Stimulated activated CD4-positive, alpha-beta T cell treated with anti-CD3 and anti-CD28 coated beads, Interleukin-4, amount 100 ng/mL, for 24 hours (primary cell): ENCODE measurements at places on chromosomes 5 and 9.

DNA sequence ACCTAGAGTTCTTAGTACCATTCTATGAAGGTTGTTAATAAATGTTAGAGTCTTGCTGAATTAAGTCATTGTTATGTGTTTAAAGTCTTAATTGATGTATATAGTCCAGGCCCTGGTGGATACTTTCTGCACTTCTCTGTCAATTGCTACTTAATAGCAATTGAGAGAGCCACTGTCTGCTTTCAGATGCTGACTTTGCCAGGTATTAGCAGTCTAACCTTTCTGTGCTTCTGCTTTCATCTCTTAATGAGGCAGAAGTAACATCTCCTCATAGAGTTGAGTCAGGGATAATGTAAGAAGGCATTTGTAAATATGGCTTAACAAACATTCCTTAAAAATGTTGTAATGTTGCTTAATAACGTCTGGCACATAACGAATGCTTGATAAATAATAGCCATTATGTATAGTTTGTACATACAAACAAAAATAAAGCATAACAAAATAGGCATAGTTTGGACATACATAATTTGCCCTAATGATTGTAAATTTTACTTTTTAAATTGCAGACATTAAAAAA is 28.3 kb downstream of the RASGRF2 start:
- no peak for DNase-seq

GRCh38 chr5:72507231-72507906 is at the start of gene ZNF366:
Gene ZNF366, minus strand, starts transcription at chr5:72507410. Its CDS starts 45,914 bp downstream, at chr5:72461496.
- no peak for DNase-seq

GRCh38 chr5:58201922-58202648 is 257.8 kb downstream of the PLK2 start:
- no peak for DNase-seq

GRCh38 chr9:127109212-127109711 is 13.2 kb downstream of the ANGPTL2 start:
- DNase-seq = no peak

GRCh38 chr5:107524111-107524510 is 146.6 kb downstream of the EFNA5 start:
- DNase-seq = no peak

DNA sequence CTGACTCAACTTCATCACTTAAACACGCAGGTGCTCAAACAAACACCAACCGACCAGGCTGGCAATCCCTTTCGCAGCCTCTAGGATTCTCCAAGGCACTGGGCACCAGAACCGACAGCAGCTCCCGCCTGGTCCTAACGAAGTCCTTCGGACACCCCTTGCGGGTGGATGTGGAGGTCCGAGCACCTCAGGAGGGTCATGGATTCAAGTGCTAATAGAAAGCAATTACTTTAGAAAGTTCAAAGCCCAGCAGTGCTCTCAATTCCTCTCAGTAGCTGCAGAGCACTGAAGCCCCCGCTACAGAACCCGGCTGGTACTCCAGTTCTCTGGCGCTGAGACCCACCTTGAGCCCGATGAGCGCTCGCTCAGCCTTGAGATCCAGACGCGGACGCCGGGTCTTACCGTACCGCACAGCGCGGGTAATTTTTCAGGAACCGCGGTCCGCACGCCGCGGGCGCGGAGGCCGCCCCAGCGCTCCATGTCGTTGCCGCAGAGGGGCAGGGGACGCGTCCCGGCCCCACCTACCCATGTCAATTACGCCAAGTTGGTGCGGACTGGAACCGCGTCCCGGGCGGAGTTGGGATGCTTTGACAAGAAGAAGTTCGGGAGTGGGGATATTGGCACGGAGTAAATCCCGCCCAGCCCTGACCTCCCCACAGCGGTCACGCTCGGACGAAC is 638 bp downstream of the MARCHF3 start:
- peak; percentile 62 for DNase-seq

DNA sequence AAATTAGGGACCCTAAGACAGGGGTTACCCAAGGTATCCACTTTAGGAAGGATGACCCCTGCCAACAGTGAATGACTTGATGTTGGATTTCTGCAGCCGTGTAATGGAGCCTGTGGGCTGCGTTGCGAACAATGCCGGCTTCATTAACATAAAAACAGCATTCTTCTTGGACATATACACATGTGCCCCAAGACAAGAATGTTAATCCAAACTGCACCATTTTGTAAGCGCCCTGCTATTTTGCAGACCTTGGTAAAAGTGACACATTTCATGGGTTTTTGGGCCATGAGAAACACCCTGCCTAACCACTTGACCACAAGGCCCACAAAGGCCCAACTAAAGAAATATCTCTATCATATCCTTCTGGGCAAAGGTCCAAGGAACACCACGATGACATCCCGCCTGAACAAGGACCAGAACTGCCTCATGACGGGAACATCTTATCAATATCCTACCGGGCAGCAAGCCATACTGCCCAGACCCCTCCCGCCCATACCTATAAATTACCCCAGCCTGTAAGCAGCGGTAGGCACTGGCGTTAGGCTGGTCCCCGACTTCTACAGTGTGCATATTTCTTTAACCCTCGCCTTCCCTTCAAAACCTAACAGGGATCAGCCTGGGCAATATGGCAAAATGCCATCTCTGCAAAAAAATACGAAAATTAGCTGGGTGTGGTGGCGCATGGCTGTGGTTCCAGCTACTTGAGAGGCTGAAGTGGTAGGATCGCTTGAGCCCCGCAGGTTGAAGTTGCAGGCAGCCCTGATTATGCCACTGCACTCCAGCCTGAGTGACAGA is 9.7 kb upstream of the PDCD1LG2 start:
- DNase-seq = no peak

DNA sequence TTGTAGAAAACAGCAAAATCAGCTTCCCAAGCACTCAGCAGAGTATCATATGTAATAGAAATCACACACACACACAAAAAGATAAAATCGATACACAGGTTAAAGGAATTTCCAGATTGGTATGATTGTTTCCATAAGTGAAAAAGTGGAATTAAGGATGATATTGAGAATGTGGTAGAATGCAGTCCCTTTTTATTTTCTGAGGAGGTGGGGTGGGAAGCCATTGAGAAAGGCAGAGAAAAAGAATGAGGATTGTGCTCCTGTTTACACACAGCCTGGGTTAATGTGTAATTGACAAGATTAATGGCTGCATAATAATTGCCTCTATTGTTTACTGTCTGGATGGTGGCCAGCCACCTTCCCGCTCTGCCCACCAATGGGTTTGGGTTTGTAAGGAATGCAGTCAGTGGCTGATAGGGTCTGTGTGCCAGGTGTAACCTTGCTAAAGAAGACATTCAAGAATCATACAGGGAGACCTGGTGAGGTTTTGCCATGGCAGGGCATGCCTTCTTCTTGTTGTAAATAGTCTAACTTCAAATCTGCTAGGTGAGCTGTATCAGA is 177.2 kb upstream of the MAP3K1 start:
- DNase-seq = no peak

- DNase-seq = no peak
These were observed 33.3 kb downstream of the EXOC3 start for GRCh38 chr5:476102-476813.

GRCh38 chr5:66701244-66701643 is 105.1 kb downstream of the MAST4 start:
- DNase-seq = no peak

DNA sequence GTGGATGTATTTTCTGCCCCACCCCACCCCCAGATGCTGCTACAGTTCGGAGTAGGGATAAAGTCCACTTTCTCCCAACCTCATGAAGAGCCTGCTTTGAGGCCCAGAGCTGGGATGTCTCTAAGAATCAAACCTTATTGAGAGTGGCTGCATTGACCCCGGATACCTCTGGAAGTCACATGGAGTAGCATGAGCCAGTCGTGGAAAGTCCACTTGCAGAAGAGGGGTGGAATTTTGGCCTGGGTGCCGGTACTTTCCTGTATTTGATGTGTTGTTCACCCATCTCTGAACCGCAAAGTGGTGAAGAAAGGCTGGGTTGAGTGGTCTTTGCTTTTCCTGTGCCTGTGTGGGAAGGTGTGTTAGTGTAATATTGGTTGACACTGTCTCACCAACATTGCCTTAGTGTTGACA is 3.7 kb downstream of the OTULIN start:
- peak; percentile 44 for DNase-seq

DNA sequence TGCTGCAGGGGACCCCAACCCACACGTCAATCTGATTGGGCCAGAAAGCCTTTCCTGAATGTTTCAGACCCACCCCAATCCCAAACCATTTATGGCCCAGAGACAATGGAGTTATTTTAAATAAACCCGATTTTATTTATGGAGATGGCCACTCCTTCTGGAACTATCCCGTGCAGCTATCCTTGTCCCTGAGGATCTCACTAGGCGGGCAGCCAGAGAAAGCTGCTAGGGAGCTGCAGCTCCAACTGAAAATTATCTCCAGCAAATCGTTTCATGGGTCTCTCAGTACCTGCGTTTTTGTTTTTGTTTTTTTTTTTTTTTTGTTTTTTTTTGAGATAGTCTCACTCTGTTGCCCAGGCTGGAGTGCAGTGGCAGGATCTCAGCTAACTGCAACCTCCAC is 23.0 kb downstream of the C1QTNF2 start:
- no peak for DNase-seq

DNA sequence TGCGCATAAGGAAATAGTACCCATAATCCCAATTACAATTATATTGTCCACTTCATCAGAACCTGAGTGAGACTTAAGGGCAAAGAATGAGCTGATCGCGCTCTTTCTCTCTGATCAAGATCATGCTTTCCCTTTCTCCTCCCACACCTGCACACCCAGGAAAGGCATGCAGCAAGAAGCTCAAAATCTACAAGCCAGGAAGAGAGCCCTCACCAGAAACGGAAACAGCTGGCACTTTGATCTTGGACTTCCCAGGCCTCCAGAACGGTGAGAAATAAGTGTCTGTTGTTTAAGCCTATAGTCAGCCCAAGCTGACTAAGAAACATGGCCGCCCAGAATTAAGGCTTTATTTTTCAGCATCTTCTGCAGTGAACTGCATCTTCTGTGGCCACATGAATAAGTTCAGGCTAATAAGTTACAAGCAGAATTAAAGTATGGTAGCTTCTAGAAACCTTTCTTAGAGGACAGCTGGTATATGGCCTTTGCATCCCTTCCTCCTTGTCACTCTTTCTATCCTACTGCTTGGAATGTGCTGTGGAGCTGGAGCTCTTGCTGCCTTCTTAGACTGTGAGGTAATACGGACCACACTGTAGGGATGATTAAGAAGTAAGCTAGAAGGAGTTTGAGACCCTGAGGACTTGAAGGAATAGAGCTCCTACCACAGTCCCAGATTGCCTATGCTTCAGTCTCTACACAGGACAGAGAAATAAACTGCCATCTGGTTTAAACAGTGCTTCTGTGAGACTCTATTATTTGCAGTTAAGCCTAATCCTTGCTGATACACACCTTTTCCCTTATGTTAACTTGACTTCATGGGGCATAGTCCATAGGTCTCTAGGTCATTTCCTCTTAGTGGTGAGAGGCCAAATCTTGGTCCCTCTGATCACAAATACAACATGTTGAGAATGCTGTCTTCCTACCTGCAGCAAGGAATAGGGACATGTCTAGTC is 17.2 kb downstream of the OR2S2 start:
- peak; percentile 33 for DNase-seq

DNA sequence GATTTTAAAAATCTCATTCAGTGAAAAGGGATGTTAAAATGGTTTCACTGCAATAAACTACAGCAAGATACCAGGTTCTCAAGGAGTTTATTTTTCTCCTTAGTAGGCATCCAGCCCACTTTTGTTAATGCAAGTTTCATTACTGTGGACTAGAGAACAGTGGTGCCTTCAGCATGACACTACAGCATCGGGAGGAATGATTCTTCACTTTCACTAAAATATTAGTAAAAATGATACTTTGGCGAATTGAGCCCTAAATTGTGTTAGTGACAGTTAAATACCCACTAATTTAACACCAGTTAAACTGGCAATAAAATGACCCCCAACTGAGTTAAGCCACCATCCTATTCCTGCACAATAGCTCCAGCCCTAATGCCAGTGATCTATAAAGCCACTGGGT is 152.2 kb upstream of the MPDZ start:
- no peak for DNase-seq

DNA sequence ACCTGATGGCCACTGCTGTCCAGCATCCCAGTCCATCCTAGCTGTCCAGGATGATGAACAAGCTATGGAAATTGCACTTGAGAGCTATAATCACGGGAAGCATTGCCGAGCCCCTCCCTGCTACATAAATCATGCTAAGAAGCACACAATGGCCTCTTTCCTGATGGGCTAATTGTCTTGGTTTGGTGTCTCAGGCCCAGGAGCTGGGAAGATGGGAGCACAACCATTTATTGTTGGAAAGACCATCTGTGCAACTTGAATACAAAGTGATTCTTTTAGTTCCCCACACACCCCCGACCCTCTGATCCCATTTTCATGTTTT is 80.4 kb downstream of the RGS3 start:
- no peak for DNase-seq
